ENCODE measurements at places on chromosomes 5 and 9.
A peak's percentile ranks its signal among the peaks of the same experiment; 100 is the strongest.

- no peak for DNase-seq
These were observed 88.2 kb downstream of the PALM2AKAP2 start for GRCh38 chr9:109868207-109868606.

DNA sequence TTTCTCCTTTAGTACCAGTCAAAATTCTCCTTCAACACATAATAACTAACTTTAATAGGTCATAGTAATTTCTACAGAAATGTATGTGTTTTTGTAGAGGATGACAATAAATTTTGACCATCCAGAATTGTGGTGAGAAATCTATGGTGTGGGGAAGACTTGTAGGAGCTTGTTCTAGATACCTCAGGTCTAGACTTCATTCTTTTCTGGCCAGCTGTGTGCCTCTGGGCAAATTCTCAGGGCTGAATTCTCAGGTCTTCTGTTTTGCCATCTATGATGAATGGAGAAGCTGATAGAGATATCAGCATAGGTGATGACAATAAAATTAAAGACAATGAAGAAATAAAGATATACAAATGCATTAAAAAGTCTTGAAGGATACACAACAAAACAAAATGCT is 298.6 kb upstream of the MEF2C start:
- DNase-seq, result no peak

DNA sequence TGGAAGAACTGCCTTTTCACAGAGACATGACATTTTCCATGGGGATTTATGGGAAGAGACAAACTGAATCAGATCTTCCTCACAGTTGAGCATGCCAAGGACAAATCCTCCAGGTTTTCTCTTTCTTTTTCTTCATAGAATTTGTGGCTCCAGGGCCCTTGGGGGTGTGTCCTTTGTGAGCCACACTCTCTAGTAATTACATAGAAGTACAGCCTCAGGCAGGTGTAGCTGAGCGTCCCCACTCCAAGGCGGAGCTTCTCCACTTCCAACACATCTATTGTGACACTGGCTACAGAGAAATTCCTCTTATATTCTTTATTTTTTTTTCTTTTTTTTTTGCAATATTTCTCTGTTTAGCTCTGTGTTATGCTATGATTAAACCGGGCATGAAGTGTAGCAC is 420.5 kb upstream of the CD180 start:
- no peak for DNase-seq

DNA sequence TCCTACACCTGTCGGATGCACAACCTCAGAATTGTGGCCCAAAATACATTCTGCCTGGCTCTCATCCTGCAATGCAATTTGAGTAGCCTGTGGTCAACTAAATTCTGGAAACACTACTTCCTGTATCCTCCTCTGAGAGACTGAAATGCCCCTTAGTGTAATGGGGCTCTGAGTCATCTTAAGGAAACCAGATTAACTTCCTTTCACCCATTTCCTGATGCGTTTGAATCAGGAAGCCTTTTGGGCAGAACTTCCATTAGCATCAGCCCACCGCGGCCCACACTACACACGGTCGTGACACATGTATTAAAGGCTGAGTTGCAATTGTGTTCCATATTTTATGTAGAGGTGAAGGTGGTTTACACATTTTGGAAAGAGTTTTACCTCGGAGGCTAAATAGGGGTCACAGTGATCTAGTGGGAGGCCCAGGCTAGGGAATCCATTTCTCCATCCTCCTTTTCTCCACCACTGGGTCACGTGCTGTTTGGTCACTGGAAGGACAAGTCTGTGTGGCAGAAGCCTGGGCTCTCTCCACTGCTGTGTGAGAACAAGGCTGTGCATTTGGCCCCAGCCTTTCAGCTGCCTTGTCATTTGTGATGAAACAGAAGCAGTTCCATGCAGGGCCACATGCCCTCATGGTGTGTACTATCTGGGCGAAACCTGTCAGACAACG is 55.9 kb downstream of the DAP start:
- DNase-seq, result no peak

DNA sequence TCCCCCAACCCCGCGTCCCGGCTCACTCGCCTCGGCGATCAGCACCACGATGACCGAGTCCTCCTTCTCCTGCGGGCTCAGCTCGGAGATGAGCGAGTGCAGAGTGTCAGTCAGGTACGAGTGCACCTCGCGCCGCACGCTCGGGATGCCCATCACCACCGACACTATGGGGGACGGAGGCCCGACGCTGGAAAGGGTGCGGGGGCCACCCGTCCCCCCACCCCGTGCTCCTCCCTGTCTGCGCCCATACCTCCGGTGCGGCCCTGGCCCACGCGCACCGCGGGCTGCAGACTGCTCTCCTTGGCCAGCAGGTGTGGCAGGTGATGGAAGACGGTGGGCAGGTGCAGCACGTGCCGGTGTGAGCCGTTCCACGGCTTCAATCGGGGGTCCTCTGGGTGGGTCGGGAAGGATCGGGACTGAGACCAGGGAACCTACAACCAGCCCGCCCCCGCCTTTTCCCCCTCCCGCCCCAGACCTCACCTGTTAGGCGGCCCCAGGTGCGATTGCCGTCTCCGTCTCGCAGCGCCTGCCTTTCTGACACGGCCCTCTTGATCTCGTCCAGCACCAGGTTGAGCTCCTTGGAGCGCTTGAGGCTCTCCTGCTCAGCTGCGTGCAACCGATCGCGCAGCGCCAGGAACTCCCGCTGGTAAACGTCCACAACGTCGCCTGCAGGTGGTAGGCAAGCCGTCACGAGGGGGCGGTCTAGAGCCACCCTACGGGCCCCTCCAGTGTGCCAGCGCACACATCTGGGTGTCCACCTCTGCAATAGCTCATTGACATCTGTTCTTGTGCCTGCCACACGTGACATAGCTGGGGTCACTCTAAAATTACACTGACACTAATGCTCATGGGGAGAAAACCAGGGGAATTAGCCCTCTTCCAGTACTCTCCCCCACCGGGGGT is 5.1 kb downstream of the MGAT4B start:
- peak; percentile 84 for DNase-seq

DNA sequence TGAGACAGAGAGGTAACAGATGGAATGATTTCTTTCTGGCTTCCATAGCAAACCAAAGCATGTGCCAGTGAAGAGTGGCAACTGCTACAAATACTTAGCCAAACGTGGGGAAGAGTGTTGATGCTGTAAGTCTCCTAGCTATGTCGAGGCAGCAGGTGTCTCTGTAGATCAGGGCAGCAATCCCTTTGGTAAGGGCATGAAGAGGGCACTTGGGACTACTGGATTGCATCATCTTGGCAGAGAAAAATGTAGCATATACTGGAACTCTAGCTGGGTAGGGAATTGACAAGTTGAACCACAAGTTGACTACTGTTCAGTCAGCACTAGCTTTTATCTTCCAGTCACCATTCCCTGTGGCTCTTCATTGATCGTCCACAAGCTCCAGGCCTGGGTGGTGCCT is 75.8 kb downstream of the GHR start:
- no peak for DNase-seq

GRCh38 chr9:9612270-9612669 is 1000.5 kb downstream of the PTPRD start:
- DNase-seq, result no peak

- no peak for DNase-seq
These were observed 544.5 kb downstream of the CSNK1G3 start for GRCh38 chr5:124056326-124056990.

- no peak for DNase-seq
These were observed 29.7 kb upstream of the AKNA start for GRCh38 chr9:114417511-114417910.

GRCh38 chr9:84062538-84062937 is 81.9 kb downstream of the RMI1 start:
- no peak for DNase-seq

- DNase-seq, result no peak
These were observed 68.5 kb downstream of the WWC1 start for GRCh38 chr5:168359820-168360460.

DNA sequence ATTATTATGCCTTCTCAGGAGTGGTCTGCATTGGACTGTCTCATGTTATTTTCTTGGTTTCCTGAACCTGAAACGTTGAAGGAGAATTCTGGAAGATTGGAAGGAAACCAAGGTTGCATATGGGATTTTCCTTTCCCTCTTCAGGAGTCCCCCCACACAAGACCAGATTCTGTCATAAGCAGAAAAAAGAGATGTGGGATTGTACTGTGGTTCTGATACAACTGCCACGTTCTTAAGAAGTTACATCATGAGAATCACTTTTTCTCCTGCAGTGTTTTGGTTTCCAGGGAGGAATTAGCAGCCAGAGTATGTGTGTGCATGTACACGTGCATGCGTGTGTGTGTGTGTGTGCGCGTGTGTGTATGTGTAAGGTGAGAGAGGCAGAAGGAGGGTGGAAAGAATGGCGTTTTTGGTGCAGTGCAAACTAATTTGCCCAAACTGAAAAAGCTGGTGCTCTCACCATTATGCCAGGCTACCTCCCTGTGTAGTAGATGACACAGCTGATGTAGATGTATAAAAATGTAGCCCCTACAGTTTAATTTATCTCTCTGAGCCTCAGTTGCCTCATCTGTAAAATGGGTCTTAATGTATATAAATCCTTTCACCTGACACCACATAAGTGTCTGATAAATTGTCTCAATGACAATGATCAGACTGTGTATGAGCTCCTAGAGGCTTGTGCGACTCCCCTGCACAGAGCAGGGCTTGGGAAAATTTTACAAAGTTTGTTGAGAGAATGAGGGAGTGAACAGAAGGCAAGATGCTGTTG is 38.6 kb downstream of the RALGPS1 start:
- no peak for DNase-seq

DNA sequence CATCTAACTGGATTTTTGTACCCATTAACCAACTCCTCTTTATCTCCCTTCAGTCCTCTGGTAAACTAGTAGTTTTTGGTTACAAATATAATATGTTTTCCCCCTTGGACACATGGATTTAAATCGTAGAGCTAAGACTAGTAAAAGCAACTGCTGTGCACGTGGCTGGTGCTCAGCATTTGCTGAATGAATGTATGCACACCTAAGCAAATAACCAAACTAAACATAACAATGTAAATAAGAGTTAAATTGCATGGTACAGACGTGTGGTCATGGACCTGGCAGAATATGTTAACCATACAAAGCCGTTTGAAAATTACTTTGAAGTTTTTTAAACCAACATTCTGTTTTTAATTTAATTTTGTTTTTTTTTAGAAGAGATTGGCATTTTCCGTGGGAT is 65.2 kb upstream of the FYB1 start:
- DNase-seq, result no peak

DNA sequence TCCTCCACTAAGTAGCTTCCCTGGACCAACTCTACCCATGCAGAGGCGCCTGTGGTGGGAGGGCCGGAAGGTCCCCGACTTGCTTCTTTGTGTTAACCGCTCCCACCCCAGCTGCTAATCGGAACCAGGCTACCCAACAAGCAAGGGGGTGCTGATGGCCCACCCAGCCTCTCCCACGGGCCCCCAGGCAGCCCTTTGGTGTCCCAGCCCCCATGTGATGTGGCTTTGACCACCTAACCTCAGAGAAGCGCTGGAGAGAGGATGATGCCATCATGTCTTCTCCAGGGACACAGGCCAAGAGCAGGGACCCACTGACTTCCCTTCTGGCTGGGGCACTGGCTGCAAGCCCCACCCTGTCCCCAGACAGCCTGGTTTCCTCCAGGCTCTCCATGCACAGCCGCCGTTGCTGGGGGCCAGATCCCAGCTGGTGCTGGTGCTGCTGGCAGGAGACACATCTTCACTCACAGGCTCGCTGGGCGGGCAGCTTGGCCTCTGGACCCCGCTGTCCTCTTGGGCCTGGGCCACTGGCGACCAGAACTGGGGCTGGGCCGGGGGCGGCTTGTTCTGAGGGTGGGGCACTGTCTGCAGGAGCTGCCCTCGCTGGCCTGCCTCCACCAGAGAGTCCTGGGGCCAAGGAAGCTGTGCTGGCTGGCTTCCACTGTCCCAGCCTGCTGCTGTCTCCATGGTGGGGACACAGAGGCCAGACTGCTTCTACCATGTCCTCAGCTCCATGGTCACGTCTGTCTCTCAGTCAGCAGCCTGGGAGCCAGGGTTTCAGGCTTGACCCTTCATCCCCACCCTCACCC is 27.8 kb downstream of the LAMC3 start:
- DNase-seq, result no peak

GRCh38 chr5:50969151-50970031 is 303.0 kb downstream of the PARP8 start:
- no peak for DNase-seq

- DNase-seq, result no peak
These were observed 607.6 kb downstream of the EBF1 start for GRCh38 chr5:158492136-158492535.

- no peak for DNase-seq
These were observed 317 bp downstream of the DPP7 start for GRCh38 chr9:137114220-137114612.

DNA sequence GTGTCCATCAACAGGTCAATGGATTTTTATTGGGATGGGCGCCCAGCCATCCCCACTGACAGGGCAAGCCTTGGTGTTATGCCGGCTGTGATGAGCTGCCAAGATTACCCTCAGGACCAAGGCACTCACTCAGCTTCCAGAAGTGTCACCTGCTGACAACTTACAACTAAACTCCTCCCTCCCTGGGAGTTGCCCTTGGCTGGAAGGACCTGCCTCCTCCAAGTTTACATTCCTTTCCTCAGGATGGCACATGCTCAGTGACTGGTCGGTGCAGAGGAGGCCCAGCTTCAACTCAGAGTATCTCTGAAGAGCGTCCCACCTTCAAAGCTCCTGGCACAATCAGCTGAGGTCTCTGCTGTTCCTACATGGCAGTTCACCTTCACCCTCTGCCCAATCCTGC is 52.5 kb upstream of the ZBTB43 start:
- DNase-seq, result no peak

DNA sequence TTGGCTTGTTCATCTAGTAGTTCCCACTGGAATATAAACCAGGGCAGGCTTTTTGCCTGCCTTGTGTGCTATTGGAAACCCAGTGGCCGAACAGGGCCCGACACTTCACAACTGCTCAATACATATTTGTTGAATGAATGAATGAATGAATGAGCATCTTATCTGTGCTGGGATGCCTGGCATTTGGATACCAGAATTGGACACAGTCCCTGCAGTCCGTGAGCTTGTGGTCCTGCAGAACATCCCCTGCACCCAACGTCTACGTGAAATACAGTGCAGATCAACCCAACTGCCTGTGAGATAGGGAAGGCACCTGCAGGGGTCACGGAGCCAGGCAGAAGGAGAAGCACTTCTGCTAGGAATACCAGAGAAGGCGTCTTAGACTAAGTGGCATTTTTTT is 30.0 kb upstream of the COL15A1 start:
- DNase-seq, result no peak

GRCh38 chr9:115615000-115615401 is 497.0 kb upstream of the TNC start:
- no peak for DNase-seq

- DNase-seq, result no peak
These were observed 34.3 kb downstream of the GPR107 start for GRCh38 chr9:130088051-130088450.

DNA sequence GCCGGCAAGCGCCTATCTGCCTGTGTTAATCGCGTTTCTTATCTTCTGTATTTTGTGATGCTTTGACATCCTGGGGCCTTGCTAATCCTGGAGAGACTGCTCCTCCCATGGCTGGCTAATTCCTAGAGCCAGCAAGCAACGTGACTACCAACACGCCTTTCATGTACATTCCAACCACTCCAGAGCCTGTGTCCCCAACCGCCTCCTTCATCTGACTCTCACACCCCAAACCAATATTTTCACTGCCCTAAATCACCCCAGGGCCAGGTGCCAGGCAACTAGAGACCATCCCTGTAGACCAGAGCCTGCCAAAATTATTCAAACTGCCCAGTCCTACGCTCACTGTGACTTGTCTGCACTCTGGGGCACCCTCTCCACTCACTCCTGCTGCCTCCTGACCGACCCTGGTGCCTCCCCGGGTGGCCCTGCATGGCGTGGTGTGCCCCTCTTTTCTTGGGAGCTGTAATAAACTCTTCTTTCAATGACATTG is 50.5 kb upstream of the COL5A1 start:
- DNase-seq, result no peak

- DNase-seq, result no peak
These were observed 16.6 kb downstream of the FAT2 start for GRCh38 chr5:151574444-151574996.
